ENCODE measurements at places on chromosomes 5 and 9.
A peak's percentile ranks its signal among the peaks of the same experiment; 100 is the strongest.

- no peak for DNase-seq
These were observed 26.2 kb downstream of the AGTPBP1 start for GRCh38 chr9:85715587-85715986.

GRCh38 chr5:171420431-171421241, 1.2 kb downstream of the FGF18 start:
- DNase-seq, result peak; percentile 94

DNA sequence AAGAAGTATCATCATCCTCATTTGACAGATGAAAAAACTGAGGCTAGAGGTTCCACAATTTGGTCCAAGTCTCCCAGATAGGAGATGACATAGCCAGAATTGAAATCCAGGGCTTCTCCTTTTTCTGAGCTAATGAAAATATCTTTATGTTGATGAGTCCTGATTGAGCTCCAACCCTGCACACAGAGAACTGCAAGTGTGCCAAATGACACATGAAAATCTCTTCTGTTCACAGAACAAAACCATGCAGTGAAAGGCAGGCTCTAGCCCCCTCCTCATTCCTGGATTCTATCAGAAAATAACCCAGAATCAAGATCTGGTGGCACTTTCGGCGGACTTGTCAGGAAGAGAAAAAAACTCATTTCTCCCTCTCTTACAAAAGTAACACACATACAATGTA, 124.0 kb downstream of the GLIS3 start:
- DNase-seq, result no peak

- no peak for DNase-seq
These were observed 32.3 kb upstream of the MAMDC2 start for GRCh38 chr9:70011366-70011765.

- no peak for DNase-seq
These were observed 20.3 kb downstream of the FNBP1 start for GRCh38 chr9:130022566-130023143.

GRCh38 chr5:68148096-68148495, 67.5 kb upstream of the PIK3R1 start:
- DNase-seq, result no peak

DNA sequence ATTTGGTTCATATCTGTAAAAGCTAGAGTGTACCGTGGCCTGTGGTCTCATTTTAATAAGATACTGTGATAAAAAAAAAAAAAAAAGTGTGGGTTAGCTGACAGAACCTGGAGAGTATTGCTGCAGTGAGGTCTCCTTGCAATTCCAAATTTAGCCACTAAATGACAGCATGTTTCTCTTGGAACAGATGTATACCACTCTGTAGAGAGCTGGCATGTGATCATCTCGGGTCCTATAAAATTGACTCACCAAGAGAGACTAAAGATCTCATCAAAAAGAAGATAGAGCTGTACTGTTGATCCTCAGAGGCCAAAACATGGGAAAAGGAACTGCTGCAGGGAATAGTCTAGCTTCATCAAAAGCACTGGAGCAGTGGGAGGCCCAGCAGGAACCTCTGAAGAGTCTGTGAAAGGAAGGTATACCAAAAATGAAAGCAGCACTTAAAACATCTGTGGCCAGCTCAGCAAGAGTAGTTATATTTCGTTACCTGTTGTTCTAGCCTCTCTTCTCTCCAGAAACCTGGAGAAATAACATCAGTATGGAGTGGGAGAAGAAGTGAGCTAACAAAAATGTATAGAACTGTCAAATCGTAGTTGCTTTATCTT, 826.8 kb downstream of the EFNA5 start:
- DNase-seq, result no peak

- DNase-seq, result no peak
These were observed 128.3 kb downstream of the SLF1 start for GRCh38 chr5:94746731-94747124.

DNA sequence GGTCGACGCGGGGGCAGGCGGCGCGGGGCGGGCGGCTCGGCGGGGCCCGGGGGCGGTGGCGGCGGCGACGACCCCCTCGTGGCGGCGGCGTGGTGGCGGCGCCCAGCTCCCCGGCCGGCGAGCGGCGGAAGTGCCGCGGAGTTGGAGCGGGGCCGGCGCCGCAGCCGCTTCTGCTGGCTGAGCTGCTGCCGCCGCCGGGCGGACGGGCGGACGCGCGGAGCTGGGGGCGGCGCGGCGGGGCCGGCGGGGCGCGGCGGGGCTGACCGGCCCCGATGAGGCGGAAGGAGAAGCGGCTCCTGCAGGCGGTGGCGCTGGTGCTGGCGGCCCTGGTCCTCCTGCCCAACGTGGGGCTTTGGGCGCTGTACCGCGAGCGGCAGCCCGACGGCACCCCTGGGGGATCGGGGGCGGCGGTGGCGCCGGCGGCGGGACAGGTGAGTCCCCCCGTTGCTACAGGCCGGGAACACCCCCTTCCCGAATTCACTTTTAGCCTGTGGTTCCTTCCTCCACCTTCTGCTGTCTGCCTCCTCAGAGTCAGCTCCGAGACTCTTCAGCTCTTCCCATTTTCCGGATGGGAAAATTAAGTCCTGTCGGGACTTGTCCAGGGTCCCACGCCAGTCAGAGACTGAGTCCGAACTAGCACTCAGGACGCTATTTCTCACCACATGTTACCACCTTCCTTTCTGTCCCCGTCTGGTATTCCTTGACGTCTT, at the start of gene GALNT10:
TSS of gene GALNT10 (plus strand) at position 139 of the 710 bp plus-strand sequence. CDS start at position 273, 134 bp downstream.
- peak; percentile 81 for DNase-seq

DNA sequence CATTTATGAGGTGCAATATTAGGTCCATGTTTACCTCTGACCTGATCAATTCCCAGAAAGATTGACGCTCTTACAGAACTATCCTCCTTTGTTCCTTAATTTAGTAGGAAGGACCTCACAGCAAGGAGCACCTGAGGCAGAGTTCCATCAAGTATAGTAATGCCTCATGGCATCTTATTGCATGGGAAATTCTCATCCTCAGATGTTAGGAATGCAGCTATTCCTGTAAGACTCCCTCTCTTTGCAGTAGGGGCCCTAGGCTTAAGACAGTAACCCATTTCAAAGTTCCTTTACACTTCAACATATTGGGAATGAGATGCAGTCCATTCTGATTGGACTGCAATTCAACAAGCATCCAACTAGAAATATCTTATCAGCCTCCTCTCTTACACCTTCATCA, 69.8 kb downstream of the SLCO4C1 start:
- no peak for DNase-seq

- peak; percentile 18 for DNase-seq
These were observed 195.5 kb downstream of the MEF2C start for GRCh38 chr5:88687373-88687911.

- DNase-seq, result no peak
These were observed 1.2 kb upstream of the RFK start for GRCh38 chr9:76395381-76395780.

- no peak for DNase-seq
These were observed 181.3 kb downstream of the CAVIN4 start for GRCh38 chr9:100759215-100759614.

DNA sequence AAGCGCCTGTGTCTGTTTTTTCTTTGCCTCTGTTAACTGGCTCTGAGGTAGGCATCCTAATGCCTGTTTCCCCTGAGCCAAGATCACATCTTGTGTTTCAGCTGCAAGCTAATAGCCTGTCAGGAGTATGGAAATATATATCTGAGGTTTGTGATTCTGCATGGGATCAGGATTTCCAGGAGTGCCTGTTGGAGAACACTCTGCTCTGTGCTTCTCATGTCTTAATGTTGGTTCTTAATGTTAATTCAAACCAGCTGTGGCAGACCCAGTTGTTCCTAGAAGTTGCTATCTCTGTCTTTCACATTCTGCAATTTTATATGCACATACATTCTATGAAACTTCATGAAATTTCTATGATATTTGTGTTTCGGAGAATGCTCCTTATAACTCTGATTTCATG, 72.1 kb downstream of the PGM5 start:
- DNase-seq, result no peak

- peak; percentile 11 for DNase-seq
These were observed 81.5 kb downstream of the AMBP start for GRCh38 chr9:113996531-113997001.

DNA sequence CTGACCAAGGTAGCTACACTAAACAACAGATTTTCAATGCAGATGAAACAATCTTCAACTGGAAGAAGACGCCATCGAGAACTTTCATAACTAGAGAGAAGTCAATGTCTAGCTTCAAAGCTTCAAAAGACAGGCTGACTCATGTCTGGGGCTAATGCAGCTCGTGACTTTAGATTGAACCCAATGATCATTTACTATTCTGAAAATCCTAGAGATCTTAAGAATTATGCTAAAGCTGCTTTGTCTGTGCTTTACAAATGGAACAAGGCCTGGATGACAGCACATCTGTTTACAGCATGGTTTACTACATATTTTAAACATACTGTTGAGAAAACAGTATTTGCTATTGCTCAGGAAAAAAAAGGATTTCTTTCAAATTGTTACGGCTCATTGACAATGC, 54.9 kb downstream of the RICTOR start:
- DNase-seq, result no peak

DNA sequence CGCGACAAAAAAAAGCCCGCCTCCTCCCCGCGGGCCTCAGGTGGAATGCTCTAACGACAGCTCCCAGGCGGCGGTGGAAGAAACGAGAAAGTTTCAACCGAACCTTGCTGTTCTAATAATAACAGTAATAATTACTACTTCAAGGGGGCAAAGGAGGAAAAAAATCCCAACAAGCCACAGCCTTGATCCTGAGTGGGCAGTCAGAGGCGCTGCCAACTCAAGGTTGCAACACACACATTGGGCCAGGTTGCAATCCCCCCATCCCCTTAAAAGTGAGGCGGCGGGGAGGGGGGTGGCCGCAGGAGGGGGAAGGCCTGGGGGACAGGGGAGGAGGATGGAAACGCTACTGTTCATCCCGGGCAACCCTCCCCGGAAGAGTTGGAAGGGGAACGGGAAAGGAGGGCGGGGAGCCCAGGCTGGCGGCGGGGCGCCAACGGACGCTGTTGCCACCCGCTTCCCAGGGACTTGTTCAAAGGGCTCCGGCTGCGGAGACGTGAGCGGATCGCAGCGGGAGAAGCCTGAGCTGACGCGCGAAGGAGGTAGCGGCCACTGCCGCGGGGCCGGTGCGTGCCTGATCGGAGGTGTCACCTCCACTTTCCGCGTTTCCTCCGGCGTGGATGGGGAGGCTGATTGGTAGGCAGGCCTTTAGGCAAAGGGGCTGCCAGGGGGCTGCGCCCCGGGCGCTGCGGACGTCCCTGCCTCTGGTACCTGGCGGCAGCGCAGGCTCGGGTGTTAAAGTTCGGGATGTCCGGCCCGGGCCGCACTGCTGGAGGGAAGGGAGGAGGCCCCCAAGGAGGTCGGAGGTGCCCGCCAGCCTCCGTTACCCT, 647 bp downstream of the SMARCA2 start:
- DNase-seq, result peak; percentile 74

GRCh38 chr5:78905084-78905938, 79.8 kb downstream of the ARSB start:
- no peak for DNase-seq

- peak; percentile 56 for DNase-seq
These were observed 70.0 kb downstream of the KLHL3 start for GRCh38 chr5:137665678-137666460.

DNA sequence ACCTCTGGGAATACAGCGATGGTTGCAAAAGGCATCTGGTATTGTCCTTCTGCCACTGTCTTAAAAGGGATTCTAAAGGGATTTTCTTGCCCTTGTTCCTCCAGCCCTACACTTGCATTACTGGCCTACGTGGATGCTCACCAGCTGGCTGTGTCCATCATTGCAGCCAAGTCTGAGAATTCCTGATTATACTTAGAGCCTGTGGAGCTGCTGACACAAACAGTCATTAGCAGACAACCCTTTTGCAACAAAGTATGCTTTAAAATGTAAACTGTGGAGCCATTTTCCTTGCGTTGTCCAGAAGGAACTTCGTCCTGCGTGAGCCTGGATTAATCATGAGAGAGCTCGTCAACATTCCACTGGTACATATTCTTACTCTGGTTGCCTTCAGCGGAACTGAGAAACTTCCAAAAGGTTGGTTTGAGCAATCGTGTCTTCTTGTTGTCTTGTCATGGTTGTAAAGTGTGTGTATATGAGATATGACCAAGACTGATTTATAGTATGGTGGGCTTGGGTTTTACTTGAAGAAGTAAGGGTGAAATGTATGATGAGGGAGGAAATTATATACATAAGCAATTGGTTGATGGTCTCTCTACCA, at the start of gene MUSK:
TSS of gene MUSK (plus strand) at position 222 of the 598 bp plus-strand sequence. CDS start at position 336, 114 bp downstream.
- DNase-seq, result peak; percentile 48

GRCh38 chr9:88818495-88819201, 172.6 kb upstream of the S1PR3 start:
- no peak for DNase-seq

DNA sequence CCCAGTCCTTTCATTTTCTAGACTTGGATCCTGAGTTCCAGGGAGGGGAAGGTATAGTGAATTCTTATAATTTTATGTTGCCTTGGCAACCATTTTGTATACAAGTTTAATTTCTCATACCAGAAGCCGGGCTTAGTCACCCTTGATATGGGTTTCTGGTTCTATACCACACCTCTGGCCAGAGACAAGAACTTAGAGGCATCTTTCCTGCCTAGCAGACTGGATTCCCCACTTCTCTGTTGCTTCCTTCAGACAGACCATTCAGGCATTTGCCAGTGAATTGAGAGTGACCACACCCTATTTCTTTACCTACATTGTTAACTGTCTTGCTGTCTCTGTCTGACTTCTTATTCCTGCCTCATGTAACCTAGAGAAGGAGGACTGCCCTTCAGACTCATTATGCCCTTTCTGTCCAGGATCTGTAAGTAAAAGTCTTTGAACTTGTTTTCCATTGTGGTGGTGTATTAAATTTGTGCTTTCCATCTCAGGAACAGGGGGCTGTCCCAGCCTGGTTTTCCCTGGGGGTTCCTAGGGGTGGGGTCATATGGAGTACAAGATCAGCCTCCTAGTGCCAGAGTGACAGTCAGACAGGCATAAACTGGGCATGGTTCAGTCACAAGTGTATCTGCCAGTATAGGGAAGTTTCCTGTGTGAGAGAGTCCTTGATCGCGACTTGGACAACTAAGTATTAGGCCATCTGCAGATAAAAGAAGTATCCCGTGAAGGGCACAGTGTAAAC, 27.4 kb downstream of the TNFSF8 start:
- DNase-seq, result no peak

GRCh38 chr9:6667633-6668280, 22.2 kb upstream of the GLDC start:
- DNase-seq, result no peak

- DNase-seq, result peak; percentile 91
These were observed 80.7 kb downstream of the C9orf152 start for GRCh38 chr9:110126986-110127864.

DNA sequence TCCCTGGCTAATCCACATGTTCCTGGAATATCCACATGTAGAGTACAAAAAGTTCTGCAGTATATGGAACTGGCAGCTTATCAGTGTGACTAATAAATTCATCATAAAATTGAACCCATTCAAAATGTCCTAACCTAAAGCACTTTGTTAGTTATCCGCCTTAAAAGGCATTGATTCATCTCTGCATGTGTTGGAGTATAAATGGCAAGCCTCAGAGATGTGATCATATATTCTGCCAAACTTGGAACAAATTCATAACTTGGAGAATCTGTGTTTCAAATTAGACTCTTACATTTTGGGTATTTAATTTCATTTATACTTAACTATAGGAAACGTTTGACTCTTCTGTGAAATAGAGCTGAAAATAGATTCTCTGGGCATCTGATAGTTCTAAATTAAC, 25.2 kb upstream of the NREP start:
- DNase-seq, result no peak

GRCh38 chr5:74626386-74627222, 13.9 kb downstream of the ENC1 start:
- no peak for DNase-seq

GRCh38 chr9:89317282-89317681, 1.0 kb upstream of the SECISBP2 start:
- no peak for DNase-seq

- peak; percentile 47 for DNase-seq
These were observed 35.3 kb upstream of the TMED7 start for GRCh38 chr5:115661101-115661500.

- no peak for DNase-seq
These were observed 28.5 kb upstream of the CDK5RAP2 start for GRCh38 chr9:120608421-120608820.
